Trophoblast cell (in vitro differentiated cells and primary cell): ENCODE measurements at places on chromosomes 16 and 17.

GRCh38 chr17:30449480-30449879 is 27.7 kb upstream of the GOSR1 start:
- no peak overlapping the region for H3K4me3 ChIP-seq
- H3K27ac ChIP-seq: no peak overlapping the region
- peaks cover 4% of the 10 kb centered on the region for H3K36me3 ChIP-seq

DNA sequence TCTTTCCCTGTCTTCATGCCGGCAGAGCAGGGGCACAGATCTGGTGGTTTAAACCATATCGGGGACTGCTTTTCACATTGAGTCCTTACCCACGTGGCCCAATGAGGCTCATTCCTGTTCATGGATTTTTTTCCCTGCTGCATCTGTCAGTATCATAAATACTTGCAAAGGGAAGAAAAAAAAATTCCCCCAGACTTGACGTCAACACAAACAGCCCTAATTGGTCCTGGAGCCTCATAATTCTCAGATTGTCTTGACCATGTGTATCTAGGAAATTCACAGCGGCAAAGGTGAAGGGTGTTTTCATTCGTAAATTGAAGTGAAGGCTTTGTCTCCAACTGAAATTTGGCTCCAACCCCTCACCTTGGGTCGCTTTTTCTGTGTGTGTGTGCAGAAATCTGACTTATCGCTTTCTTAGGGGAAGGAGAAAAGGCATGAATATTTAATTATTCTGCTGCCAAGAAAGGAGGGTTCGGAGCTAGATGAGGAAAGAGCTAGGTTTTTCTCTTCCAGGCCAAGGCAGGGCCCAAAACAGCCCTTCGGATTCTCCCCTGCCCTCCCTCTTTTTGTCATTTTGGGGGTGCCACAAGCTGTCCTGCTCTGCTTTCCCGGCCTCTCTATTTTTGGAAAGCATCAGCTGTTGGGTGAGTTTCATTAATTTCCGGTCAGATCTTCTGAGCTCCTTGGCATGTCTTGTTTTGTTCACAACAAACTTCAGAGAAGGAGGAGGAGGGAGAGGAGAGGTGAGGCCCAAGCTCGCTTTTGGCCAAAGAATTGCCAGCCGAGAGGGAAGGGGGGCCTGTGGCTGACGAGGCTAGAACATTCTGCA is 17.8 kb upstream of the CIBAR2 start:
- no peak overlapping the region for H3K4me3 ChIP-seq
- DNase-seq: no peak
- H3K27ac ChIP-seq: no peak overlapping the region
- peaks cover 9% of the 10 kb centered on the region for H3K4me1 ChIP-seq
- no peaks in the 10 kb centered on the region for H3K27me3 ChIP-seq

DNA sequence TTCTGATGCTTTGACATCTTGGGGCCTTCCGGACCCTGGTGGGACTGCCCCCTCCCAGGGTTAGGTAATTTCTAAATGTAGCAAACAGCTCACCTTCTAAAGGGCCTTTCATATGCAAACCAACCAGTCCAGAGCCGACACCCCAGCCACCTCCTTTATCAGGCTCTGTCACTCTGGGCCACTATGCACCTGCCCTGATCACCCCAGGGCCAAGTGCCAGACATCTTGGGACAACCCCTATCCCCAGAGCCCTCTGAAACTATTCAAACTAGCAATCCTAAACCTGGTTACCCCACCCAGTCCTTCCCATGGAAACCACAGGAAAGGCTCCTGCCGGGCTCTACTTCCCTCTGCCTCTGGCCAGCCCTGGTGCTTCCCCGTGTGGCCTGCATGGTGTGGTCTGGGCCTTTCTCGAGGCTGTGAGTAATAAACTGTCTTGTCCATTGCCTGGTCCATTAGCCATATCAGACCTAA is 91.2 kb upstream of the TNRC6C start:
- H3K27ac ChIP-seq: no peak overlapping the region
- H3K27me3 ChIP-seq: no peaks in the 10 kb centered on the region
- H3K4me1 ChIP-seq: no peaks in the 10 kb centered on the region
- H3K36me3 ChIP-seq: no peaks in the 10 kb centered on the region
- no peak for DNase-seq

GRCh38 chr17:7809086-7809790 is 24.8 kb upstream of the KDM6B start:
- H3K36me3 ChIP-seq: no peaks in the 10 kb centered on the region
- H3K4me1 ChIP-seq: no peaks in the 10 kb centered on the region
- no peak for DNase-seq
- H3K27me3 ChIP-seq: no peaks in the 10 kb centered on the region
- H3K4me3 ChIP-seq: no peak overlapping the region
- H3K27ac ChIP-seq: no peak overlapping the region
